ENCODE measurements at places on chromosomes 2 and 18.

GRCh38 chr2:6957031-6957714 is 40.0 kb downstream of the RNF144A start:
- DNase-seq, result no peak
- H3K27me3 ChIP-seq, result no peaks in the 10 kb centered on the region
- no peak overlapping the region for H3K27ac ChIP-seq
- H3K36me3 ChIP-seq, result no peaks in the 10 kb centered on the region
- peaks cover 41% of the 10 kb centered on the region for H3K4me1 ChIP-seq

DNA sequence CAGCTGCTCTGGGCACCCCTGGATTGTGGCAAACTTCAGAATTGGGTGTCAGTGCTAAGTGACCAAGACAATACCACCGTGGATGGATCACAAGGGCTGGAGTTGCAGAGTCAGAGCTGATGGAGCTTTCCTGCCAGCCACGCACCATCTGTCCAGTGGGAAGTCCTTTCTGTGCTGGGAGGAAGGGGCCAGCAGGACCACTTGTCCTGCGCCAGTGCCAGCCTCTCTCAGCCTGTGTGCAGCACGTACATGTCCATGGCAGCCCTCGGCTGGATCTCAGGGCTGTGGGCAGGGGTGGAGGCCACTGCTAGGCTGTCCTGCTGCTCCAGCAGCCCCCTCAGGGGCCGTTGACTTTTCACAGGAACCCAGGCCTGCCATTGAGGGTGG is 33.3 kb downstream of the RAB31 start:
- DNase-seq, result no peak
- H3K36me3 ChIP-seq, result no peaks in the 10 kb centered on the region
- H3K27ac ChIP-seq, result no peak overlapping the region
- H3K4me3 ChIP-seq, result no peak overlapping the region
- H3K4me1 ChIP-seq, result peaks cover 17% of the 10 kb centered on the region

- no peak overlapping the region for H3K27ac ChIP-seq
- no peaks in the 10 kb centered on the region for H3K27me3 ChIP-seq
- no peak overlapping the region for H3K4me3 ChIP-seq
These were observed 13.3 kb downstream of the CHRNA1 start for GRCh38 chr2:174750923-174751441.

GRCh38 chr2:133167990-133168389 is 400.3 kb downstream of the NCKAP5 start:
- no peak overlapping the region for H3K4me3 ChIP-seq
- no peak for DNase-seq
- no peak overlapping the region for H3K27ac ChIP-seq
- H3K36me3 ChIP-seq, result no peaks in the 10 kb centered on the region
- H3K4me1 ChIP-seq, result no peaks in the 10 kb centered on the region

GRCh38 chr18:59665057-59666006 is 31.9 kb downstream of the CCBE1 start:
- H3K36me3 ChIP-seq, result no peaks in the 10 kb centered on the region
- no peak overlapping the region for H3K27ac ChIP-seq
- no peak overlapping the region for H3K4me3 ChIP-seq
- no peaks in the 10 kb centered on the region for H3K27me3 ChIP-seq
- no peaks in the 10 kb centered on the region for H3K4me1 ChIP-seq
- DNase-seq, result no peak

DNA sequence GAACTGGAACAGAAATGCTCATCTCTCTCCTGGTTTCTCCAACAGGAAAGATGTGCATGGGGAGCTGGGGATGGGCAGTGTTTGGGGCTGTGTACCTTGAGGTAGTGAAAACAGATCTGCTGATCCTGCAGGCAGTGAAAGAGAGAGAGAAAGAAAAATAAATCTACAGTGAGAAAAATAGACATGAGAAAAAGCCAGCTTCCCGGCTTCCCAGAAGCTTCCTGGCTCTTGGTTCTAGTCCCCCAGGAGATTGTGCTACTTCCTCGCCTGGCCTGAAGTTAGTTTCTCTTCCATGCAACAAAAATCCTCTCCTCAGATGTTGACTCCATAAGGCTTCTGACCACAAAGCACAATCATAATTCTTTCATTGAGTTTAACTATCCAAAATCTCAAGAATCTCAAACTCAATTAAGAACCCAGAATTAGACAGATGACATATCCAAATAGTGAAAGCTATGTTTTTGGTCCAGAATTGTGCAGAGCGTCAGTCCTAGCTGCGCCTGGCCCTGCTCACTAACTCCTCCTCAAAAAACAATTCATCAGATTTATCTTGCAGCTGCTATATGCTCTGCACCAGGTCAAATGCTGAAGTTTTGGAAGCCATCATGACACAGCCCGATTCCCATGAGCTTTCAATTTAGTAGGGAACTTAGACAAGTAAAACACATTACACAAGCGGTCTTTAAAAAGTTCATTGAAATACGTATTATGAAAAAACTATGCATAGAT is 20.1 kb upstream of the NAB1 start:
- H3K27ac ChIP-seq, result no peak overlapping the region
- no peak for DNase-seq
- no peaks in the 10 kb centered on the region for H3K36me3 ChIP-seq
- no peak overlapping the region for H3K4me3 ChIP-seq

- H3K4me3 ChIP-seq, result no peak overlapping the region
- no peaks in the 10 kb centered on the region for H3K36me3 ChIP-seq
- no peaks in the 10 kb centered on the region for H3K27me3 ChIP-seq
- H3K4me1 ChIP-seq, result no peaks in the 10 kb centered on the region
- no peak overlapping the region for H3K27ac ChIP-seq
These were observed 78.8 kb downstream of the MYL12B start for GRCh38 chr18:3340682-3341097.

DNA sequence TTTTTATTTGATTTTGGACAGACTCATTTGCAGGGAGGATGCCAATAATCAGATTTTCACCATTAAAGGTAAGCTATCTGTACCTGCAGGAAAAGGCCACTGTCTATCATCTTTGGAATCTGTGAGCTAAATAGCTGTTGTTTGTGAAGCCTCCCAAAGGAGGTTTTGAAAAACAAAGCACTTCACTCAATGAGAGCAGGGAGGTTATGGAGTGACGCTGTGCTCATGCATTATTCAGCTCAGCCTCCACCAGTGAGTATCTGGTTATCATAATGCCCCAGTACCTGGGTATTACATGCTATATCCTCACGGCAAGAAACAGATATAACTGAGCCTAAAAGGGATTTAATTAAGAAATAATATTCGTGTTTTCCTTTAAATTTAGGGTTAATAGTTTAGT is 189.6 kb upstream of the PIK3C3 start:
- no peak for DNase-seq
- no peaks in the 10 kb centered on the region for H3K36me3 ChIP-seq
- H3K27me3 ChIP-seq, result no peaks in the 10 kb centered on the region
- no peak overlapping the region for H3K27ac ChIP-seq
- H3K4me3 ChIP-seq, result no peak overlapping the region

- H3K36me3 ChIP-seq, result no peaks in the 10 kb centered on the region
- peaks cover 21% of the 10 kb centered on the region for H3K4me1 ChIP-seq
- no peak overlapping the region for H3K27ac ChIP-seq
- H3K27me3 ChIP-seq, result no peaks in the 10 kb centered on the region
These were observed 70.6 kb downstream of the IRS1 start for GRCh38 chr2:226728996-226729395.

GRCh38 chr2:238523158-238524110 is 96.7 kb downstream of the ASB1 start:
- no peaks in the 10 kb centered on the region for H3K27me3 ChIP-seq
- H3K4me3 ChIP-seq, result no peak overlapping the region
- H3K27ac ChIP-seq, result no peak overlapping the region
- H3K4me1 ChIP-seq, result no peaks in the 10 kb centered on the region
- DNase-seq, result no peak

DNA sequence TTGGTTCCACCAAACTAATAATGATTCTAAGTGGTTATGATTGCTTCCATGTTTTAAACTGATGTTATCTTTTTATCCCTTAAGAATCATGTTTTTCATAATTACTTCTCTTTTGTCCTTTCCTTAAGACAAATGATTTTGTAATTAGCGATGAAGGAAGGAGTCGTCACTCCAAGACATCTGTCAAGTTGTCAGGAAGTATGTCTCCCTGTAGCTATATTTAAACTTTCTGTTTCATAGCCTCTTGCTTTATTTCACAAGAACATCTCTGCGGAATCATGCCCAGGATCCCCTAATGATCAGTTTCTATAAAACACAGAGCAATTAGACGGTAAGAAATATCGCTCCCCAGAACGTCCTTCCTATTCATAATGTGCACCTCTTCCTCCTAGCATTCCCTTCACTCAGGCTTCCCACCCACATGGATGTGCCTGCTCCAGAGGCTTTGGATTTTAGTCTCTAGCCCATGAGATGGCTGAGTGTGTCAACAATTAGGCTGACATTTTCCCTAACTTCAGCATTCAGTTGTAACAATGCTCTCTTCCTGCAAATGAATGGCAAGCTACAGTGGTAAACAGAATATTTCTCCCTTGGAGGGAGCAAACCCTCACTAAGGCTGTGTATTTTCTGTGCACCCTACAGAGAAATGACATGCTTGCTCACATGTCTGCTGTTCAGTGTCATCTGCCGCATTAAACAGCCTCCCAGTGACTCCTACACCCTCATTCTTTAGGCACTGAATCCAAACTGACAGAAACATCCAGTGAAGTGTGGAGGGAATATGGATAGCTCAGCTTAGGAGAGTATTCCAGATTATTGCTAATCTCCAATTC is 879.6 kb upstream of the CELF4 start:
- DNase-seq, result no peak
- H3K4me3 ChIP-seq, result no peak overlapping the region
- H3K27me3 ChIP-seq, result no peaks in the 10 kb centered on the region
- no peaks in the 10 kb centered on the region for H3K4me1 ChIP-seq
- no peaks in the 10 kb centered on the region for H3K36me3 ChIP-seq

- no peak overlapping the region for H3K4me3 ChIP-seq
- DNase-seq, result no peak
- no peak overlapping the region for H3K27ac ChIP-seq
These were observed 132.3 kb upstream of the PGAP1 start for GRCh38 chr2:197058777-197059300.

- H3K27ac ChIP-seq, result no peak overlapping the region
- H3K4me1 ChIP-seq, result peaks cover 29% of the 10 kb centered on the region
- H3K27me3 ChIP-seq, result no peaks in the 10 kb centered on the region
- H3K36me3 ChIP-seq, result no peaks in the 10 kb centered on the region
- no peak overlapping the region for H3K4me3 ChIP-seq
These were observed 43.3 kb downstream of the TGFA start for GRCh38 chr2:70510313-70510712.

- H3K36me3 ChIP-seq, result no peaks in the 10 kb centered on the region
- no peak overlapping the region for H3K27ac ChIP-seq
- H3K4me3 ChIP-seq, result no peak overlapping the region
- no peaks in the 10 kb centered on the region for H3K27me3 ChIP-seq
- H3K4me1 ChIP-seq, result no peaks in the 10 kb centered on the region
These were observed 28.0 kb downstream of the DNER start for GRCh38 chr2:229686122-229686919.

DNA sequence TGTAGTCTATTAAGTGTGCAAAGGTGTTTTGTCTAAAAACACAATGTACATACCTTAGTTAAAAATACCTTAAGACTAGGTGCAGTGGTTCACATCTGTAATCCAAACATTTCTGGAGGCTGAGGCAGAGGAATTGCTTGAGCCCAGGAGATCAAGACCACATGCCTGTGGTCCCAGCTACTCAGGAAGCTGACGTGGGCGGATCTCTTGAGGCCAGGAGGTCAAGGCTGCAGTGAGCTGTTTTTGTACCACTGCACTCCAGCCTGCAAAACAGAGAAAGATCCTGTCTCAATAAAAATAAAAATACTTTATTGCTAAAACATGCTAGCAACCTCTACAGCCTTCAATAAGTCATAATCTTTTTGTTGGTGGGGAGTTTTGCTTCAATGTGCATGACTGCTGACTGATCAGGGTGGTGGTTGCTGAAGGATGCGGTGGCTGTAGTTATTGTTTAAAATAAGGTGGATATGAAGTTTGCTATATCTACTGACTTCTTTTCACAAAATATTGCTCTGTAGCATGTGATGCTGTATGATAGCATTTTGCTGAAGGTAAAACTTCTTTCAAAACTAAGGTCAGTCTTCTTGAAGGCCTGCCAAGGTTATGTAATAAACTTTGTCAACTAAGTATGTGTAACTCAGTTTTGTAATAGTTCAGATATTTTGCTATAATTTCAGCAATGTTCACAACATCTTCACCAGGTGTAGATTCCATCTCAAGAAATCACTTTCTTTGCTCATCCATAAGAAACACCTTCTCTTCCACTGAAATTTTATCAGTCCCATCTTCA is 1238.0 kb upstream of the NRXN1 start:
- no peaks in the 10 kb centered on the region for H3K4me1 ChIP-seq
- DNase-seq, result no peak
- H3K27ac ChIP-seq, result no peak overlapping the region
- no peaks in the 10 kb centered on the region for H3K27me3 ChIP-seq

DNA sequence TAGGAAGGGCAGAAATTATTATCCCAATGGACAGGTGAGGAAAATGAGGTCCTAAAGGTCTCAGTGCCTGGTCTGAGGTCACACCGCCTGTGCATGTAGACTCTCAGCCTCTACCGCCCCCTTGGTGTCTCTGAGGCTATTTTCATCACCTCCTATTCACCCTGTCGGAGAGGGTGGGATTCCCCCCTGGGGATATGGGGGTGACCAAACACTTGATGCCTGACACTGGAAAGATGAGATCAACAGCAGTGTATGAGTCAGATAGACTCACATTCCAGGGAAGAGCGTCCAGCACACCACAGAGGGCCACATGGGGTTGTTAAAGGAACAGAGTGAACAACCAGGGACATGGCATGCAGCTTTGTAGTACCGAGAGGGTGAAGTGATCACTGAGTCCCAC is 199.7 kb downstream of the SMAD2 start:
- H3K27me3 ChIP-seq, result no peaks in the 10 kb centered on the region
- H3K27ac ChIP-seq, result no peak overlapping the region
- no peak for DNase-seq
- no peak overlapping the region for H3K4me3 ChIP-seq
- H3K36me3 ChIP-seq, result no peaks in the 10 kb centered on the region

DNA sequence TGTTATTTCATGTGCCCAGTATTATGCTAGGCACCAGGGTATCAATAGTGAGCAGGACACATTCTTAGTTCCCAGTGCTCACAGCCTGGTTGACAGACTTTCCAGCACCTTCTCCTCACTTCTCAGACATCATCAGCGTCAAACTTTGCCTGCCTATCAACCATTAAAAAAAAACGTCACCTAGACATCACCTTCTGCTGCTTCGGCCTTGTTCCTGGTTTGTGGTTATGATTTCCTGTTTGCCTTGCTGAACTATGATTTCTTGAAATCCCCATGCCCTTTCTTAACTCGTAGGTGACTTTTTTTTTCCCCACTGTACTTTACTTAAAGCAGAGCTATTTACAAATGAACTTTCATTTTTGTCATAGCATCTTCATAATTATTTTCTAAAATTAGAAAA is 60.4 kb upstream of the NABP1 start:
- no peak overlapping the region for H3K27ac ChIP-seq
- no peaks in the 10 kb centered on the region for H3K36me3 ChIP-seq
- no peak overlapping the region for H3K4me3 ChIP-seq
- H3K4me1 ChIP-seq, result no peaks in the 10 kb centered on the region

- no peaks in the 10 kb centered on the region for H3K4me1 ChIP-seq
- no peaks in the 10 kb centered on the region for H3K27me3 ChIP-seq
- no peak for DNase-seq
- H3K4me3 ChIP-seq, result no peak overlapping the region
- no peak overlapping the region for H3K27ac ChIP-seq
These were observed 576.2 kb downstream of the CPS1 start for GRCh38 chr2:211132573-211132972.

GRCh38 chr2:151796774-151797173 is 31.4 kb downstream of the ARL5A start:
- no peak overlapping the region for H3K27ac ChIP-seq
- H3K4me3 ChIP-seq, result no peak overlapping the region
- H3K27me3 ChIP-seq, result no peaks in the 10 kb centered on the region
- no peaks in the 10 kb centered on the region for H3K36me3 ChIP-seq
- no peak for DNase-seq

GRCh38 chr2:222907790-222908441 is 47.1 kb downstream of the ACSL3 start:
- H3K4me3 ChIP-seq, result no peak overlapping the region
- no peaks in the 10 kb centered on the region for H3K36me3 ChIP-seq
- no peaks in the 10 kb centered on the region for H3K27me3 ChIP-seq
